GM23248 (cell line): ENCODE measurements at places on chromosomes 12 and 14. TPM values are rescaled to one million over a fixed set of nuclear protein-coding genes. Genes with fewer than 3 reads are reported as not detected.

Gene INHBE
- total RNA-seq: 0.65 and 0.76 TPM in 2 replicates

DNA sequence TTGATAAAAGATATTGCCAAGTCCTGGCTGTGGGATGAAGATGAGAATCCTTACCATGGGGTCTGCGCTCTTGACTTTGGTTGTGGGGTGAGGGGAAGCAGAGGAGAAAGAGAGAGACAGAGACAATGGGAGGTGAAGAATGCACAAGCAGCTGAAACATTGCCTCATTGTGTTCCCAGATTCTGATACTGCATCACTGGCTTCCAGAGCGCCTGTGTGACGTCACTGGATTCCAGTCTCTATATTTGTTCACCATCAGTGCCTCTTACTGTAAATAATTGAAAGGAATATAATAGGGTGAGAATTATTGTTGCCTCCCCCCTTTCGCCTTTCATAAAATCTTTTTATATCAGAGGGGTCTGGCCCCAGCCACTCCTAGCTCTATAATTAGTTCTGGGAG, 188.9 kb upstream of the NTF3 start:
- no peak for DNase-seq

DNA sequence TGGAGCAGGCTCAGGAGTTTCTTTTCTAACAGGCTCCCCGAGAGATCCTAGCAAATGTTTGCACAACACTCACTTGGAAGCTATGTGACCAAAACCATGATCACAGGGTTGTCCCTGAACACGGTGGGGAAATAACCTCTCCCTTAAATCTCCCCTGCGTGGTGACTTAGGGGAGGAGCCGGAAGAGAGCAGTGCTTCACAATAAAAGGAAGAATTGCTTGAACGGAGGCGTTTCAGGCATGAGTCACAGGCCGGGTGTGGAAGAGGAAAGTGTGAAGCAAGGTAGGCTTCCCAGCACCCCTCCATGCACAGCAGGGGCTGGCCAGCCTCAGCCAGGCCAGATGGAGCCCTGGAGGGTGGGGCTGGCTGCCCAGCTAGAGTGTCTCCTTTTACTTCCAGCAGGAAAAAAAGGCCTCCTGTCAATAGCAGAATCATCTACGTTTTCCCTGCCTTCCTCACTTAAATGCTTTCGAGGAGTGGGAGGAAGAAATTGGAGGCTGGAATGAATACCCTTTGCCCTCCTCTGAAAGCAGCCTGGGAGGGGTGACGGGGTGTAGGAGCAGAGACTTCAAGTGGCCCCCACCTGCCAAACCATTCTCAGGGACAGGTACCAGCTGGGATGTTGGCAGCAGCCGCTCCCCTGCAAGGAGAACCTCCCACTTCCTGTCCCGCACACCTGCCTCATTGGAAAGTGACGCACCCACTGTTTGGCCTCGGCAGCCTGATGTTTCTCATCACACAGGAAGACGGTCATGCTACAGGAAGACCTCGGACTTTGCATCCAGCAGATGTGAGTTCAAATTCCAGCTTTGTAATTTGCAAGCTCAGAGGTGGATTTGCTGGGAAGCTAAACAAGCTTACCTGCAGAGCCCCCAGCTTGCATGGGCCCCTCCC, 30.1 kb upstream of the PPP2R5C start:
- peak; percentile 90 for DNase-seq

Gene FSCB
- total RNA-seq: not detected in 2 replicates

Gene LGR5
- total RNA-seq: not detected in 2 replicates

DNA sequence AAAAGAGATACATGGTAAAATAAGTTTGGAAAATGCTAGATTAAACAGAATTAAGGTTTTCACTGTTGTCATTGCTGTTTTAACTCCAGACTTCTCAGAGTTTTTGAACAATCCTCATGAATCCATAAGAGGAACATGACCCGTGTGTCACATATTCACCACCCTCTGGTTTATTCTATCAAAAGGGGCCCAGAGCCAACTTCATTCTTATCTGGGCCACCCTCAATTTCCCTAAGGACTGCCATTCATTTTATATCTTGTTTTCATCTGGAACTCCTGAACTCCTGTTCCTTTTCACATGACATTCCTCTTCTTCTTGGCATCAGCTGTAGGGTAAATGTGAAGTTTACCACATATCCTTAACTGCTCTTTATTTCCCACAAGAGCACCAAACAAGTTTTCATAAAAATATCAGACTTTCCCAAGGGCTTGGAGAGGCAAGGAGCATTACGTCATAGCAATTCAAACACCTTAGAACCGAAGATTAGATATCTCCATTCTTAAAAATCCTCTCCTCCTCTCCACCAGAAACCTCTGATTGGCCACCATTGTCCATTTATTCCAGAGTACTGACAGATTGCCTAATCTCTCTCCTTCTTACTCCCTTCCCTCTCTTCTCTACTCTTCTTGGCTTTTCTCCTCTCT, 225.2 kb downstream of the SEC23A start:
- DNase-seq: no peak
